ENCODE measurements at places on chromosomes 3 and 15.

GRCh38 chr3:47385007-47385406, 4.2 kb downstream of the PTPN23 start:
- no peak for DNase-seq

DNA sequence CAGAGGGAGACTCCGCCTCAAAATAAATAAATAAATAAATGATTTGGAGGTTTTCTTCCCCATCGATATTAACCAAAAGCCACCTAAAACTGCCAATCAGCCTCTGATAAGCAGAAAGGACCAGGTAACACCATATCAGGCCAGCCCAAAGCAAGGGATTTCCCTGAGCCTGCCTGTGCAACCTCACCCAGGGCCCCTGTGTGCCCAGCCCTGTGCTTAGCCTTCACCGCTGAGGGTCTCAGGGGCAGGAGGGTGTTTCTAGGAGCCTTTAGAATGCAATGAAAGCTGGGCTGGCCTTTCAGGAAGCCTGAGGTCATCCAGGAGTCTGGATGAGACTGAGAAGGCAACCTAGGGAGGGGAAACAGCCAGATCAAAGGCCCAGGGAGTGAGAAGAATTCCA, 35.4 kb downstream of the CYP11A1 start:
- DNase-seq = no peak

- no peak for DNase-seq
Observed at GRCh38 chr3:105033081-105033480, 333.6 kb upstream of the ALCAM start.

- no peak for DNase-seq
Observed at GRCh38 chr3:31093606-31094005, 199.1 kb upstream of the GADL1 start.

DNA sequence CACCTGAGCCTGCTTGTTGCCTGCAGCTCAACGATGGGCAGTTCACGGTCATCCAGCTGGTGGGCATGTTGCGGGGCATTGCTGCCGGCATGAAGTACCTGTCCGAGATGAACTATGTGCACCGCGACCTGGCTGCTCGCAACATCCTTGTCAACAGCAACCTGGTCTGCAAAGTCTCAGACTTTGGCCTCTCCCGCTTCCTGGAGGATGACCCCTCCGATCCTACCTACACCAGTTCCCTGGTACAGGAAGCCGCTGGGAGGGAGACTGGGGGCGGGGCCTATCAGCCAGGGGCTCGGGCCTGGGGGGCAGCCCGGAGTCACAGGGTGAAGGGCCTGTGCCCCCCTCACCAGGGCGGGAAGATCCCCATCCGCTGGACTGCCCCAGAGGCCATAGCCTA, 18.8 kb downstream of the EPHB3 start:
- no peak for DNase-seq

DNA sequence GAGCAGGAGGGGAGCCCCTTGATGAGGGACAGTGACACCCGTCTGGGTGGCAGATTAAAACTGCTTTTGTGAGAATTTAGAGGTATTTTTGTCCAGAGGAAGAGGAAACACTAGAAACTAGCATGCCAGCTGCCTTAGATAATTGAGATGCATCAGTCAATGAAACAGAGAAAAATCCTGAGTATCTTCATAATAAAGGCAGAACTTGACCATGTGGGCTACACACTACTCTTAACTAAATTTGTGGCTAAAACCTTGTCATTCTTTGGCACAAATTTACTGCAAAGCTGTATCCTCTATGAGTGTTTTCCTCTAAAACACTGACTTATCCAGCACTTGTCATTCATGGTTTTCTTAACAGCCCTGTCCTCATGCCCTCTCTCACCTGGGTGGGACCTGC, 259.7 kb upstream of the TPM1 start:
- DNase-seq = no peak

- no peak for DNase-seq
Observed at GRCh38 chr3:5136211-5136918, 14.3 kb downstream of the ARL8B start.

DNA sequence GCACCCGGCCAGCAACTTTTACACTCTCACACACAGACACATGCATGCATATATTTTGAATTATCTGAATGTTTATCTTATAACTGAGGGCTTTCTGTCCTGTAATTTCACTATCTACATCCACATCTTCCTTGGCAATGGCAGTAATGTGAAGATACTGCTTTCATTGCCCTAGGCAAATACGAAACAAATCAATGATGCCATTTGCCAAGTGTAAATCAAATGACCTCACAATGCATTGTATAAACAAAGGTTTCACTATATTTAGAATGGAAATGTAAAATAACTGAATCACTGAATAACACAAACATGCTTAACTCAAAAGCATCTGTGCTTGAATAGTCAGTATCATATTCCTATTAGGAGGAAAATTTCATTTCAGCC, 455.6 kb downstream of the TBL1XR1 start:
- no peak for DNase-seq

DNA sequence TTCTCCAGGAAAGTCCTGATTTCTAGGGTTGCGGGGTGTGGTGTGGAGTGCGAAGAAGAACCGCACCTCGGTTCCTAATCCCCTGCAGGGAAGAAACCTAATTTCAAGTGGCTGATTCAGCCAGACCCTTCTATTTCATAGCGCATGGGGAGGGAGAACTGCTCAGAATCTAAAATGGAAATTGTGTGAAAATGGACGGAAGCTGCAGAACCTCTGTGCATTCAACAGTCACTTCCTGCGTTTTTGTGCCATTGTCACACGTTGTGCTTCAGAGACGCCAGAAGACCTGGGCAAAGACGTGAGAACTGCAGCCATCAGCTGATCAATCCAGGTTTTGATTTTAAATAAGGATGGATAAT, 1.2 kb downstream of the SIDT1 start:
- DNase-seq = no peak

GRCh38 chr3:48470286-48470685, 23.7 kb downstream of the ATRIP start:
- DNase-seq = no peak

Data from NCI-H2107 (cell line).